ENCODE measurements at places on chromosomes 6 and 20. TPM values are rescaled to one million over a fixed set of nuclear protein-coding genes. Genes with fewer than 3 reads are reported as not detected.

Gene C6orf132
- total RNA-seq, result 0.16 TPM

Gene HLA-DPB1
- 150 TPM for total RNA-seq

Gene NCR2
- total RNA-seq, result 1.4 TPM

- H3K4me1 ChIP-seq, result peaks cover 17% of the 10 kb centered on the region
- DNase-seq, result no peak
- H3K36me3 ChIP-seq, result no peaks in the 10 kb centered on the region
Measured at GRCh38 chr20:44309763-44310663, 989 bp downstream of the FITM2 start.

GRCh38 chr6:152353440-152353839, 283.7 kb downstream of the SYNE1 start:
- H3K4me3 ChIP-seq, result no peak overlapping the region
- H3K27ac ChIP-seq, result no peak overlapping the region
- no peaks in the 10 kb centered on the region for H3K4me1 ChIP-seq
- peaks cover 3% of the 10 kb centered on the region for H3K27me3 ChIP-seq
- H3K36me3 ChIP-seq, result no peaks in the 10 kb centered on the region

DNA sequence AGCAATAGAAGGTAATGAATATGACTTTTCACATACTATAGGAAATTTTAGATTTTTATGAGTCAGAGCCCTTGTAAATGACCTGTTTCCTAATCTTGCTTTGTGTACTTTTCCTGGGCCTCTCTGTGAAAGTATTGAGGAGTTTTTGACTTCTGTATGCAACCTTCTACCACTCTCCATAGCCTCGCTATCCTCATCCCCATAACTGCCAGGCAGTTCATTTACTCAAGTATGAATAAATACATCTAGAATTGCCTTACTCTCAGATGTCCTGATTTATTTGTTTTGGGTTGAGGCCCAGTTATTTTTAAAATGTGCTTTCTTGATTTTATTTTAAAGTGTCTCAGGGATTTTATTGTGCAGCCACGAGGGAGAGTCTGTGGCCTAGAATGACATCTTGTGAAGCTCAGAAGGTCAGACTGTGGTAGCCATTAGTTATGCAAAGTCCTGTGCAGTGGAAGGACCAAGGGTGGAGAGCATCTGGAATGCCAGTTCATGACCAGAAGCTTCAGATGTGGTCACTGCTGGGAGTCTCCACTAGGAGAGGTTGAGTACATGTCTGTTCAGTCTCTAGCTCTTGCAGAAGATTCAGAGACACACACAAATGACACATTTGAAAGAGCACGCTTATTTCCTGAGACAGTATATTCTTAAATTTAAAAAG, 346.2 kb upstream of the IMPG1 start:
- H3K27ac ChIP-seq, result no peak overlapping the region
- no peaks in the 10 kb centered on the region for H3K36me3 ChIP-seq
- no peak for DNase-seq
- no peaks in the 10 kb centered on the region for H3K4me1 ChIP-seq
- H3K4me3 ChIP-seq, result no peak overlapping the region

Data from activated CD8-positive, alpha-beta memory T cell treated with anti-CD3 and anti-CD28 coated beads, Interleukin-2, amount 10 ng/mL, durations not matched to agents 7 days and 5 days (primary cell).